Stimulated activated CD4-positive, alpha-beta T cell treated with anti-CD3 and anti-CD28 coated beads, Interleukin-4, amount 100 ng/mL, for 24 hours (primary cell): ENCODE measurements at places on chromosomes 1 and 21.

DNA sequence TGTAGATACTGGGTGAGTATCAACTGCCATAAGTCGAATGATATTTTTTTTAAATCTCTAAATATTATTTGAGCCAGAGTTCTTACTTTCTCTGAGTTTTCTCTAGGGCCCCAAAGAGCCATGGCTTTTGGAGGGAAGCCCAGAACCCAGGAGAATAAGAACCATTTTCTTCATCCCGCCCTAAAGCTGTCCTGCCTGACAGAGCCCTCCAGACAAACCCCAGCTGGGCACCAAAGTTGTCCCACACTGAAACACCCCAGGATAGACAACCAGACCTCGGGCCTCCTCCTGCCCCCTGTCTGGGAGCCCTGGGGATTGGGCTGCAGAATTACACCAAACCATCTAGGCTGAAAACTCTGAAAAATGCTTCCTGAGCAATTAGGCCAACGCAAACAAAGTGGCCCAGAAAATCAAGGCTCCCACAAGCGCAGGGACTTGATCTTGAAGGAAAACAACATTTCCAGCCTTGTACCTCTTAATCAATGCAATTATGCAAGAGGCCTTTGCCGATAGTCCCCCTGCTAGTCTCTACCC is 113.1 kb downstream of the RRAGC start:
- no peak for DNase-seq

GRCh38 chr1:160910170-160910750 is 25.3 kb upstream of the ITLN1 start:
- DNase-seq, result no peak

DNA sequence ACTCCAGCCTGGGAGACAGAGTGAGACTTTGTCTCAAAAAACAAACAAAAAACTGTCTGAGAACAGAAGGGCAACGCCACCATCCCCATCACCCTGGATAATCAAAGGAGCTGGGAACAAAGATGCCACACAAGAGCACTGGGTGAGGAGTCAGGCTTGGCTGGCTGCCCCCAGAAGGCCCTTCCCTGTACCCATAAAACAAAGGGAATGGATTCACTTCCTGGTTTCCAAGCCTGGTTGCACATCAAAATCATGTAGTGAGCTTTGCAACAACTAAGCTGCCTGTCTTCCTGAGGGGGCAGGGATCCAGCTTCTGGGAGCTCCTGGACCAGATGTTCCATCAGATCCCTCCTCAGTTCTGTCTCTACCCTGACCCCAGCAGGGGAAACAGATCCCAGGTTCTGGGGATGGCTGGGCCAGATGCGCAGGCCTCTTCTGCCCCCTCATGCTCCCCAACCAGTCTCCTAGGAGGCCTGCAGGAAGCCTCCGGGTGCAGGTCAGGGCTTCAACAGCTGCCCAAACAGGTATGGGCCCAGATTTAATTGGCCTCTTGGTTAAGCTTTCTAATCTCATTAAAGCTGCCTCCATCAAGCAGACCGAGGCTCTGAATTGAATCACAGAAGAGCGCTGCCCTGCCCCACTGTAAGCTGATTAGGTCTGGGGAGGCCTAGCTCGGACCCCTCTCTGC is 97.8 kb downstream of the MRPL37 start:
- DNase-seq, result no peak

- DNase-seq, result no peak
Measured at GRCh38 chr1:215119719-215120365, 37.3 kb downstream of the KCNK2 start.

DNA sequence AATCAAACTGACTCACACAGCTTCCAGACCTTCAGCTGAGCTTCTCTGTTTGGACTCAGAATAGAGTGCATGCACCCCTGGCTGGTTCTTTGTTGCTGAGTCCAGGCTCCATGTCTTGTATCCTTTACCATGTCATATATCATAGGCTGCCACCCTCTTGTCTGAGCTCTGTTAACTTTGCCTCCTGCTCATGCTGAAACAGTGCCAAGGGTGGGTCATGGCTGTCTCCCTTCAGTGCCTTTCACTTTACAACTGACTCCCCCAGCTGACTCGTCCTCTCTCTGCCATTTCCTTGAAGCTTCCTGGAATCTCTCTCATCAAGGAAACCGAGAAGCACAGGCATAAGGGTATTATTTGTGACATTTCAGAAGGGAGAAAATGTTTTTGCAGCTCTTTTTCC is 885.3 kb downstream of the TTLL7 start:
- no peak for DNase-seq

DNA sequence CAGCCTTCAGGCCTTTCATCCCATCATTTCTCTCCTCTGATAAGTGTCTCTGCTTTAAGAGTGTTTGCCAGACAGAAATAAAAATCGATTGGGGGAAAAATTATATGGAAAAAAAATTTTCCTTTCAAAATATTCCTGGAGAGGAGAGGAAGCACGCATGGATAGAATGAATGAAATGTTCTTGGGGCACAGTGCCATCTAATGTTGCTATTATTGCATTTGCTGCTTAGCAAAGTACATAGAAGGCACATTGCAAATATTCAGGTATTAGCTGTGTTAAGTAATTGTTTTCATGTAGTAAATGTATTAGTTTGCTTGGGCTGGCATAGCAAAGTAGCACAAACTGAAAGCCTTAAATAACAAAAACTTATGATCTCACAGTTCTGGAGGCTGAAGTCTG is 18.1 kb downstream of the B3GALT5 start:
- no peak for DNase-seq

GRCh38 chr1:220843481-220844011 is 35.7 kb upstream of the HLX start:
- DNase-seq, result no peak
